ENCODE measurements at places on chromosomes 4 and X.

GRCh38 chr4:88022289-88022688 is 14.9 kb downstream of the PKD2 start:
- ATAC-seq, result no peak

- no peak for ATAC-seq
These were observed 92.2 kb upstream of the PGRMC2 start for GRCh38 chr4:128379860-128380259.

- no peak for ATAC-seq
These were observed 449.1 kb downstream of the FAM133A start for GRCh38 chrX:94123062-94123461.

DNA sequence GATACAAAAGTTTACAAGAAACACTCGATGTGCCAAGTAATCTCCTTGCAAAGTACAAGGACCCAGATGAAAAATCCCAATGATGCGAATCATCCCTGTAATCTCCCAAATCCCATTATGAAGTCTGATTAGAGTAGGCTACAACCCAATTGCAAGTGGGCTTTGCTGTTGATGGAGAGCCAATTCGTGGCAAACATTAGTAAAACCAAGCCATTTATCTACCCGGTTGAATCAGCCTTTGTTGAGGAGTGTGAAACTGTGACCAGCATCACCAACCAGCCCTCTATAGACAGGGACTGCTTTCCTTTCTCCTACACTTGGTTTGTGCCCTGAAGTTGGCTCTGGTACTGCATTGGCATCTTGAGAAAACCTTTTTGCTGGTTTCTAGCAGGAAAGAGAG is 1.2 kb upstream of the PRPS2 start:
- no peak for ATAC-seq

GRCh38 chr4:89021062-89021461 is 35.9 kb downstream of the FAM13A start:
- no peak for ATAC-seq

DNA sequence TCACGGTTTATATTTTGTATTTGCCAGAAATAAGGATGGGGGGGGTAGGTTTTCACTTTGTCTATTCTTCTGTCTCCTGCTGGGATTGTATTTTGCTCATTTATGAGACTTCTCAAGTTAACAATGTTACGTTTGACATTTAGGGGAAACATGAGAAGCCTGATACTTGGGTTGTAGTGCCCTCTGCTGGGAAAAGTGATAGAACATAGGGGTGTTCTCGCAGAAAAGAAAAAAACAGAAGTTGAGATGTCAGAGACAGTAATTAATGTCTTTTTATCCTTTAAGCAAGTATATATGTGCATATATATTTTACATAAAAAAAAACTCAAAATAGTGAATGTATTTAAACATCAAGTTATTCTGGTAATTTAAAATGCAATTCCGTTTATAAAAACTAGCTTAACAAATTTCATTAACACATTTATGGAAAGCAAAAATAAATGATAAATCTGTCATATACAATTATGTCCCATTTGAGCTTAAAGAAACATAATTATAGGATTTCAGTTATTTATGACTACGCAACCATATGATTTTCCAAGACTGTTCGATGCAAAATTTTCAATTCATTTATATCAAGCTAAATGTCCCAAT is 46.0 kb upstream of the TMPRSS11F start:
- no peak for ATAC-seq
